ENCODE measurements at places on chromosomes 12 and 14. TPM values are rescaled to one million over a fixed set of nuclear protein-coding genes. Genes with fewer than 3 reads are reported as not detected.

OR4L1 gene
- not detected for total RNA-seq

IL26 gene
- not detected for total RNA-seq

KLHDC1 gene
- 1.3 TPM for total RNA-seq

APEX1 gene
- 163 TPM for total RNA-seq

KRT6C gene
- not detected for total RNA-seq

Data from Panc1 (cell line).